Transverse colon (tissue), 4 donors: ENCODE measurements at places on chromosomes 13 and 19. TPM values are rescaled to one million over a fixed set of nuclear protein-coding genes. Genes with fewer than 3 reads are reported as not detected.
A peak's percentile ranks its signal among the peaks of the same experiment; 100 is the strongest.

Gene ZNF701
- total RNA-seq = 31.1 TPM

Gene IFNL2
- total RNA-seq = not detected

DNA sequence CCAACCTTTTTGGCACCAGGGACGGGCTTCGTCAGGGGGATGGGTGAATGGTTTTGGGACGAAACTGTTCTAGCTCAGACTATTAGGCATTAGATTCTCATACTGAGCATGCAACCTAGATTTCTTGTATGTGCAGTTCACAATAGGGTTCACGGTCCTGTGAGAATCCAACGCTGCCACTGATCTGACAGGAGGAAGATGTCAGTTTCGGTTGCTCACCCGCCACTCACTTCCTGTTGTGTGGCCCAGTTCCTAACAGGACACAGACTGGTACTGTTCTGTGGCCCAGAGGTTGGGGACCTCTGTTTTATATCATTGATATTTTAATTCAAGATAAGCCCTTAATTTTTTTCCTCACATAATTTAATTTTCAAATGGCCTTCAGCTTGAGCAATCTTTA is 26.7 kb upstream of the TDRD3 start:
- DNase-seq = no peak

GRCh38 chr13:43880214-43880855 is 631 bp downstream of the LACC1 start:
- DNase-seq = no peak

DNA sequence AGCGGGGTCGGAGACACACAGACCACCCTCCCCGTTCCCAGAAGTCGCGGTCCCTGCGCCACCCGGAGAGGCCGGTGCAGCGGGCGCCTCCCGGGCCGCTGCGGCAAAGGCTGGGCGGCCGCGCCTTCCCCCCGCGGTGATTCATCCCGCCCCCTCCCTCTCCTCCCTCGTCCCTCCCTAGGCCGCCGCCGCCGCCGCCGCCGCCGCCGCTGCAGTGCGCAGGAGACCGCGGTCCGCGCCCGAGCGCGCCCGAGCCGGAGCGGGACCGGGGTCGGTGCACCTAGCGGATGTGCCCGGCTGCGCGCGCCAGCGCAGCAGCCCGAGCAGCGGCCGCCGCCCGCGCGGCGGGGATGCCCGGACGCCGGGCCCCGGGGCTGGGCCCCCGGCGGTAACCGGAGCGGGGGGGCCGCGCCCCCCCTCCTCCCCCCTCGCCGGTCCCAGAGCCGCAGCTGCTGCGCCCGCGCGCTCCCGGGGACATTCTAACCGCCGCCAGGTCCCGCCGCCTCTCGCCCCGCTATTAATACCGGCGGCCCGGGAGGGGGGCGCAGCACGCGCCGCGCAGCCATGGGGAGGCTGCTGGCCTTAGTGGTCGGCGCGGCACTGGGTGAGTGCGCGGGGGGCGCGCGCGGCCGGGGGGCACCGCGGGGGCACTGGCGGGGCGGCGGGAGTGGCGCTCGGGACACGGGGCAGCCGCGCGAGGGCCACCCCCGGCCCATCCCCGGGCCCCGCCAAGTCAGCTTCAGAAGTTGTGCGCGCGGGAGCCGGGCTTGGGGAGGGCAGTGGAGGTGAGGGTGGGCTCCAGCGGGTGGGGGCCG is at the start of gene SCN1B:
TSS of gene SCN1B (plus strand) at position 214 of the 815 bp plus-strand sequence. CDS start at position 565, 351 bp downstream.
- peak; percentile 46 for DNase-seq
